ENCODE measurements at places on chromosomes 2 and 18.

- no peaks in the 10 kb centered on the region for H3K27me3 ChIP-seq
- H3K27ac ChIP-seq = no peak overlapping the region
- no peak overlapping the region for H3K4me3 ChIP-seq
- peak; percentile 79 for DNase-seq
- peaks cover 27% of the 10 kb centered on the region for H3K4me1 ChIP-seq
- peaks cover 3% of the 10 kb centered on the region for H3K36me3 ChIP-seq
Measured at GRCh38 chr18:69935319-69936190, 12.1 kb downstream of the CD226 start.

GRCh38 chr2:237907144-237907543 lies 47.7 kb downstream of the RAMP1 start:
- no peak overlapping the region for H3K27ac ChIP-seq
- no peak overlapping the region for H3K4me3 ChIP-seq
- H3K36me3 ChIP-seq = peaks cover 3% of the 10 kb centered on the region
- no peak for DNase-seq
- peaks cover 15% of the 10 kb centered on the region for H3K4me1 ChIP-seq

DNA sequence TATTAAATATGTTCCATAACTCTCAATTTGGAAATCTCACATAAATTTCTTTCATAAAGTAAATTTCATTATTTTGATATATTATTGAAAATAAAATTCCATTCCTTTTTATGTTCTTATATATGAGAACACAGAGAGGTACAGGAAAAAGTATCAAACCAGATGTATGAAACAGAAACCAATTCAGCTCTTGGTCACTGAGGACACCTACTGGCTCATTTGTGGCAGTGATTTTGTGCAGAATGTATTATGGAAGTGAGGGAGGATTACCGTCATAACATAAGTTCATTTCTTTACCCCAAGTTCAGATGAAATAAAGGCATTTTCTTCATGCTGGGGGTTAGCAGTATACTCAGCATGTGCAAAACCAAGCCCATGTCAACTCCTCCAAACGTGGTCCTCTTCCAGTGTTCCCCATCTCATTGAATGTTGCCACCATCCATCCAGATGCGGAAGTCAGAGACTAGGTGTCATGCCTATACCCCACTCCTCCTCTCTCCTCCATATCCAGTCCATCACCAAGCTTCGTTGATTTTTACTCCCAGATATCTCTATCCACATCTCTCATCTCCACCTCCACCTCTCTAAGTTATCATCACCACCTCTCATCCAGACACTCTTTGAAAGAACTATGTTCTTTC lies 41.7 kb upstream of the MALL start:
- H3K36me3 ChIP-seq = no peaks in the 10 kb centered on the region
- peaks cover 6% of the 10 kb centered on the region for H3K27me3 ChIP-seq
- no peak overlapping the region for H3K4me3 ChIP-seq
- H3K4me1 ChIP-seq = peaks cover 3% of the 10 kb centered on the region

- H3K36me3 ChIP-seq = no peaks in the 10 kb centered on the region
- DNase-seq = no peak
- H3K27me3 ChIP-seq = no peaks in the 10 kb centered on the region
- no peak overlapping the region for H3K4me3 ChIP-seq
- H3K27ac ChIP-seq = no peak overlapping the region
- H3K4me1 ChIP-seq = peaks cover 10% of the 10 kb centered on the region
Measured at GRCh38 chr18:35282353-35282752, 7.7 kb downstream of the ZSCAN30 start.

DNA sequence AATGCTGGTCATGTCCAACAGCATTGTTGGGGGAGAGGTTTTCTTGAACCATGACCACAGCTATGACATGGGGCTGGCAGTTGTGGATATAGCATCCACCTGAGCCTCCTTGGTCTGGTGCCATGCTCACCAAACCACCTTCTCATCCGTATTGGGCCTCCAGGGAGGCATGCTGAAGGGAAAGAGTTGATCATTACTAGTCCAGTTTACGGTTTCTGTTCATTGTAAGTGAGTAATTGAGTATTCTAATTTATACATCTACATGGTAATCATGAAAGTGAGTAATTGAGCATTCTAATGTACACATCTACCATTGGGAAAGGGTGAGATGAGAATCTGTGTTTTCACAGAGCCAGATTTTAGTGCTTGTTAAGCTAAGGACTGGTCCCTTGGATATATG lies 6.8 kb downstream of the TMEM87B start:
- H3K4me1 ChIP-seq = peaks cover 48% of the 10 kb centered on the region
- no peak overlapping the region for H3K4me3 ChIP-seq
- no peak for DNase-seq

GRCh38 chr2:171852366-171852888 lies 41.6 kb downstream of the SLC25A12 start:
- no peaks in the 10 kb centered on the region for H3K4me1 ChIP-seq
- no peak overlapping the region for H3K4me3 ChIP-seq
- H3K27ac ChIP-seq = no peak overlapping the region
- H3K27me3 ChIP-seq = no peaks in the 10 kb centered on the region

DNA sequence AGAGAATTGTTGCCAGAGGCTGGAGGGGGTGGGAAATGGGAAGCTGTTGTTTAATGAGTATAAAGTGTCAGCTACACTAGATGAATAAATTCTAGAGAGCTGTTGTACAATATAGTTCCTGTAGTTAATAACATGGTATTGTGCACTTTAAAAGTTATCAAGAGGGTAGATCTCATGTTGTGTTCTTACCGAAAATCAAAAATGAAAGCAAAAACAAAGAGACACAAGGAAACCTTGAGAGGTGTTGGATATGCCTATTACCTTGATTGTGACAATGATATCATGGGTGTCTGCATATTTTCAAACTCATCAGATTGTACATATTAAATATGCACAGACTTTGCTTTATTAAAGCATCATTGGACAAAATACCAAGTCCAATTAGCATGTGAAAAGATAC lies 43.2 kb downstream of the SCG2 start:
- H3K4me1 ChIP-seq = no peaks in the 10 kb centered on the region
- no peaks in the 10 kb centered on the region for H3K36me3 ChIP-seq
- no peak overlapping the region for H3K27ac ChIP-seq
- peaks cover 24% of the 10 kb centered on the region for H3K27me3 ChIP-seq
- no peak for DNase-seq
- no peak overlapping the region for H3K4me3 ChIP-seq

DNA sequence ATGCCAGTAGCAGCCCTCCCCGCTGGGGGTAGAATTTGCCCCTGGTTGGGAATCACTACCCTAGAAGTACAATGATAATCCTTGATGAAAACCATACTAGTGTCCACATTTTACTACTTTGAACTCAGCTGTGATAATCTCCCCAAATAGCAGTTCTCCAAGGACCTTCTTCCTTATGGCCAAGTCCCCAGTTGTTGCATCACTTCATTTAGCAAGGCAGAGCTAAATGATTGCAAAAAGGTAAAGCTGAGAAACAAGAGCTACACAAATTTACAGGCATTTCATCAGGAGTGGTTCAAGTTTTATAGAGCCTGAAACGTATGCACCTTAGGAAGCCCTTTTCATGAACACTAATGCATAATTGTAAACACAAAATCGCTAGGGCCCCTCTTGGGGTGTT lies 44.9 kb upstream of the REL start:
- no peak overlapping the region for H3K4me3 ChIP-seq
- H3K36me3 ChIP-seq = peaks cover 3% of the 10 kb centered on the region
- H3K27ac ChIP-seq = no peak overlapping the region
- peaks cover 7% of the 10 kb centered on the region for H3K4me1 ChIP-seq
- H3K27me3 ChIP-seq = peaks cover 45% of the 10 kb centered on the region

GRCh38 chr2:10839813-10840212 lies 27.2 kb upstream of the PDIA6 start:
- peaks cover 2% of the 10 kb centered on the region for H3K4me1 ChIP-seq
- no peak overlapping the region for H3K4me3 ChIP-seq
- no peak for DNase-seq
- no peaks in the 10 kb centered on the region for H3K36me3 ChIP-seq

DNA sequence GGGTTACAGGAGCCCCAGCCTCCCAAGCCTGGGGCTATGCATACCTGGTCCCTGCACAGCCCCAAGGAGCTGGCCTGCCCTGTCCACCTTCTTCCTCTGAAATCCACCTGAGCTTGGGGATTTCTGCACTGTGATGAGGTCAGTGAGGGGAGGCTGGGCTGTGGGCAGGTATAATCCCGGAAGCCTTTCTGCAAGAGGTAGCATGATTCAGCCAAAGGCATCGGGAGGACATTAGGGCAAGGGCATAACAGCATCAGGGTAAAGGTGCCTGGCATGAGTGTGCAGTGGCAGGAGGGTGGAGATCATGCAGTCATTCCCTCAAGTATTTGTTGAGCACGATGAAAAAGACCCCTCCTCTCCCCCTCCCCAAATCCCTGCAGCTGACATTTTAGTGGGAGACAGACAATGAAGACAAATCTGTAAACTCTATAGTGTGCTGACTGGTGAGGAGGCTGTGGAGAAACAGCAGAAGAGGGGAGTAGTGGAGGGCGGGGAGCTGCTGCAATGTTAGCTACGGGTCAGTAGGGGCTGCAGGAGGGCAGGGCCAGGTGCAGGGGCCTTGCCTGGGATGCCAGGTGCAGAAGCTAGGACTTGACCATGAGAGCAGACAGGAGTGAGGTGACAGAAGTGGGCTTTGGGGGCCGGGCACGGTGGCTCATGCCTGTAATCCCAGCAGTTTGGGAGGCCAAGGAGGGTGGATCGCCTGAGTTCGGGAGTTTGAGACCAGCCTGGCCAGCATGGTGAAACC lies 18.7 kb downstream of the ZFP36L2 start:
- no peak overlapping the region for H3K4me3 ChIP-seq
- H3K36me3 ChIP-seq = peaks cover 7% of the 10 kb centered on the region

DNA sequence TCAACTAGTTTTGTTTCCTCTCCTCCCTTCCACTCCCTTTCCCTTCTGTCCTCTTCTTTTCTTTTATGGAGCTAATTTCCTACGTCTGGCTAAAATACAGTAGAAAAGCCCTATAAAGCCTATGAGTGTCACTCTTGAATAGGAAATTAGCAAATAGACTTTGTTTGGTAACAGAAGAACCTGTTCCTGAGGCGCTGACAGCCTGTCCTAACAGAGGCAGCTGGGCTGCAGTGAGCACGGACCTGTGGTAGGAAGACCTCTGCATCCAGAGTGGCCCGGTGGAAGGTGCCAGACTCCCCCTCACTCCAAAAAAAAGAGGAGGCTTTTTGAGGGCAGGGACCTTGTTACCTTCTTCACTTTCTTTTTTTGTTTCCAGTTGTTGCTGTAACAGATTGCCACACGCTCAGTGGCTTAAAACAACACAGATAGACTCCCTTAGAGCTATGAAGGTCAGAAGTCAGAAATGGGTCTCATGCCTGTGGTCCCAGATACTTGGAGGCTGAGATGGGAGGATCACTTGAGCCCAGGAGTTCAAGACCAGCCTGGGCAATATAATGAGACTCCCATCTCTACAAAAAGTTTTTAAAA lies 81.2 kb upstream of the TXNDC2 start:
- peaks cover 60% of the 10 kb centered on the region for H3K27me3 ChIP-seq
- no peak overlapping the region for H3K4me3 ChIP-seq
- no peaks in the 10 kb centered on the region for H3K36me3 ChIP-seq
- no peaks in the 10 kb centered on the region for H3K4me1 ChIP-seq
- no peak overlapping the region for H3K27ac ChIP-seq

DNA sequence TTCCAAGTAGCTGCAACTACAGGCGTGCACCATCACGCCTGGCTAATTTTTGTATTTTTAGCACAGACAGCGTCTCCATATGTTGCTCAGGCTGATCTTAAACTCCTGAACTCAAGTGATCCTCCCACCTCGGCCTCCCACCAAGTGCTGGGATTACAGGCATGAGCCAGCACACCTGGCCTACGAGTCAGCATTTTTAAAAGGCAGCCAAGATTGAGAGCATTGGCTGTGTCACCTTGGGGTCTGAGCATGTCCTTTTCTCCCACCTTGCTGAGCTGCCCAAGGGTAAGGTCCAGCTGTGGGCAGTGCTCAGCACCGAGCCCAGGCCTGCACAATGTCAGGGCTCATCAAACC lies 142.8 kb upstream of the LMAN1 start:
- DNase-seq = no peak
- H3K4me3 ChIP-seq = no peak overlapping the region
- H3K36me3 ChIP-seq = no peaks in the 10 kb centered on the region

DNA sequence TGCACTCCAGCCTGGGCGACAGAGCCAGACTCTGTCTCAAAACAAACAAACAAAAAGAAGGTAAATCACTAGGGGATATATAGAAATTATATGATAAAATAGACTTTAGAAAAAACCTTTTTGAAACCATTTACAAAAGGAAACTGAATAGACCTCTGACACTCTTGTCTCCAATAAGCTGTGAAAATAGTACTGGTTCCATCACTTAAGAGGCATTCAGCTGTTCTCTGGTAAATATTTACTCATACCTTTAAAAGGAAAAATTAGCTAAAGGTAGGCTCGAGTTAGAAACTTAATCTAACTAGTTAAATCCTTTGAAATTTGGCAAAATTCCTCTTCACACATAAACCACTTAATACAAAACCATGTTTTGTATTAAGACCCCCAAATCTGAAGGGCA lies 21.4 kb downstream of the RAB27B start:
- H3K4me3 ChIP-seq = no peak overlapping the region
- H3K4me1 ChIP-seq = peaks cover 13% of the 10 kb centered on the region
- no peaks in the 10 kb centered on the region for H3K36me3 ChIP-seq
- DNase-seq = no peak
- no peaks in the 10 kb centered on the region for H3K27me3 ChIP-seq

DNA sequence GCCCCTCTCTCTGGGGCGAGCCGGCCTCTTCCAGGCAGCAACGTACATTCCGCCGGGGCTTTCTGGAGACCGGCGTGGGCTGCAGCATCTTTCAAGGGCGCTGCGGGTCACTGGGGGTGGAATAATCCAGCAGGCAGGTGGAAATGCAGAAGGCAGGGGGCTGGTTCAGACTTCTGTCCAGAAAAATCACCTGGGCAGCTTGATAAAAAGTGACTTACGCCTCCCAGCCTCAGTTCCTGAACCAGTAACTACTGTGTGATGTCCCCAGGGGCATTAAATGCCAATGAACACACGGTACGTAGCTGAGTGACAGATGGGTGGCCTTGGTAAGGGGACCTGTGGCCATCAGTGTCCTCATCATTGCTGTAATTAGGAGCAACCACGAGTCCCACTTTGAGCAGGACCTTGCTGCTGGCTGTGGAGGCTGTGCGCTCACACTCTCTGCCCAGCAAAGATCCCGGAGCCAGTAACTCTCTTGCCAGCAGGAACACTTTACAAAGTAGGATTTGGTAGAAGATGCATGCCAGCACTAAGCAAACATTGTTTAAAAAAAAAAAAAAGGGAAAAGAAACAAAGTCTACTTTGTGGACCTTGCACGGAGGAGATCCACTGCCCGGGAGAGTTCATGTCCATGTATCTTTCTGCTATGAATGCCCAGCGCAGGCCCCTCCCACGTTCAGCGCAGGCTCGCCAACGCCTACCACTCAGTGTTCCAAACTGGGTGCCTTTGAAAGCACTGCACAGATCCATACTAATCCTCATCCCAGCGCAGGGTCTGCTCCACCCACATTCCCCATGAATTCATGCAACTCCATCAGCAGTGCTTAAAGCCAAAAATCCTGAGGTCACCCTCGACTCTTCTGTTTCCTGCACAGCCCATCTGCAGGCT lies 177.3 kb downstream of the HDAC4 start:
- H3K36me3 ChIP-seq = no peaks in the 10 kb centered on the region
- peak overlapping the region; percentile 39 for H3K27ac ChIP-seq
- no peak for DNase-seq
- no peaks in the 10 kb centered on the region for H3K27me3 ChIP-seq
- H3K4me3 ChIP-seq = peak overlapping the region; percentile 60
- H3K4me1 ChIP-seq = peaks cover 73% of the 10 kb centered on the region

- DNase-seq = no peak
- H3K36me3 ChIP-seq = no peaks in the 10 kb centered on the region
- no peak overlapping the region for H3K4me3 ChIP-seq
- H3K27ac ChIP-seq = no peak overlapping the region
Measured at GRCh38 chr2:166088634-166089033, 39.2 kb downstream of the SCN1A start.

- H3K27ac ChIP-seq = no peak overlapping the region
- no peaks in the 10 kb centered on the region for H3K36me3 ChIP-seq
- DNase-seq = no peak
Measured at GRCh38 chr2:172131713-172132555, 29.2 kb upstream of the DLX2 start.

Data from effector memory CD8-positive, alpha-beta T cell (primary cell).